Activated CD8-positive, alpha-beta memory T cell treated with anti-CD3 and anti-CD28 coated beads, Interleukin-2, amount 10 ng/mL, durations not matched to agents 7 days and 5 days (primary cell): ENCODE measurements at places on chromosomes 4 and X.
A peak's percentile ranks its signal among the peaks of the same experiment; 100 is the strongest.

DNA sequence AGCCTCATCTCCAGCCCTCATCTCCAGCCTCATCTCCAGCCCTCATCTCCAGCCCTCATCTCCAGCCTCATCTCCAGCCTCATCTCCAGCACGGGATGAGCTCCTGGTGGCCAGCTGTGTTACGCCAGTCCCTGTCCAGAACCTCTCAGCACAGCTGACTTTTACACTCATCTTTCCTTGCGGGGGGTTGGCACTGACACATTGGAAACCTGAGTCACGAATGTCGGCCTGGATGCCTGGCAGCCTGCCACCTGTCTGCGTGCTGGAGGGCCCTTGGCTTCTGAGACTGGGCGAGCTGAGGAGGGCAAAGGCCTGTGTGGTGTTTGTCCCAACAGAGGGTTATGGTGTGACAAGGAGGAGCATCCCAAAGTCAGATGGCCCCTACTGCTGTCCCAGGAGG lies 66.1 kb upstream of the HGFAC start:
- peaks cover 12% of the 10 kb centered on the region for H3K27me3 ChIP-seq
- no peak overlapping the region for H3K27ac ChIP-seq
- no peaks in the 10 kb centered on the region for H3K4me1 ChIP-seq
- H3K4me3 ChIP-seq = no peak overlapping the region
- no peaks in the 10 kb centered on the region for H3K36me3 ChIP-seq

DNA sequence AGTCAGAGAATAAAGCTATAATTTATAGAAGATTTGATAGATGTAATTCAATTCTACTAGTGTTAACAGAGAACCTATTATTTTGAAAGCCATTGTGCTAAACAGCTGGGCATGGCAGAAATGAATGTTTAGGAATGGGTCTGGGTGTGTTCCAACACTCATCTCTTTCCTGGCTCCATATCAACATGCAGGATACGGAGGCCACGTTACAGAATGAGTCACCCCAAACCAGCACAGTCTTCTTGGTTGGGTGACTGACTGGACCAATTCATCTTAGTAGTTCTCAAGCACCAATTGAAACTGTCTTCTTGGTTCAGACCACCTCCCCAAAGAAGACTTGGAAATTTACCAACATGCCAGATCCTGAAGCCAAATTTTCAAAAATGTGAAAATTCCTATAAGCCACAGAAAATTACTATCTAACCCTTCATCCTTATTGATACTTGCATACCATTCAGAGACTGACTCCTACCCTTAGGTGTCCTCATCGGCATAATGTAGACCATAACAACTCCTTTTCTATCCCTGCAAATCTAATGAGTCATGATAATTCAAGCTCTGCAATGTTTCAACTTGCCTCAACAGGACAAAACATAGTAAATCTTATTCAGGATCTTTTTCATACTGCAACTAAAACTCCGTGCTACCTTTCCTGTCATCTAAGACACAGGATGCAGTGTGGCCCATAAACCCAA lies 52.0 kb upstream of the ATOH1 start:
- H3K4me3 ChIP-seq = no peak overlapping the region
- no peak for DNase-seq
- no peak overlapping the region for H3K27ac ChIP-seq
- no peaks in the 10 kb centered on the region for H3K36me3 ChIP-seq
- H3K4me1 ChIP-seq = no peaks in the 10 kb centered on the region

DNA sequence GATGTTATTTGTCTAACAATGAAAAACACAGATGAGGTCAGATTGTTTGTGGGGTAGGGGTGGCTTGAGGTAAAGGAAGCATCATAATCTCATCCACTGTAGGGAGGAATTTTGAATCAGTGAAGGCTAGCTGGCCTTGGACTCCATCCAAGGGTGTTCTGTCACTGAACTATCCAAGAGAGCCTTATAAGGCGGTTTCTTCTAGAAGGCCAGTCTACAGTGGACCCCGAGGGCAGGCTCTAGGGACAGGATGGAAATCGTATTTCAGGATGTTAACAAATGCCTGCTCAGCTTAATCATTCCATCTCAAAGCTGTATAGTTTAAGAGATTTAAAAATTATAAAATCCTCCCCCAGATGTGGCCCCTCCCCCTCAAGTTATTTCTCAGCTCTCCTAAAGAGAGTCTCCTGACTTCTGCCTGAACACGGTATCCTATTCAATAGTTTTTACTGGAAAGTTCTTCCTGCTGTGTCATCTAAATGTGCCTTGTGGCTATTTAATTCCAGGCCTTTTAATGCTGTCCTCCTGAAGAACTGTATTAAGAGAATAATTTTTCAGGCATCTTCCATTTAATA lies 8.0 kb downstream of the IGFBP7 start:
- H3K4me3 ChIP-seq = no peak overlapping the region
- H3K36me3 ChIP-seq = no peaks in the 10 kb centered on the region
- H3K27me3 ChIP-seq = peaks cover 57% of the 10 kb centered on the region
- DNase-seq = no peak
- H3K27ac ChIP-seq = no peak overlapping the region

DNA sequence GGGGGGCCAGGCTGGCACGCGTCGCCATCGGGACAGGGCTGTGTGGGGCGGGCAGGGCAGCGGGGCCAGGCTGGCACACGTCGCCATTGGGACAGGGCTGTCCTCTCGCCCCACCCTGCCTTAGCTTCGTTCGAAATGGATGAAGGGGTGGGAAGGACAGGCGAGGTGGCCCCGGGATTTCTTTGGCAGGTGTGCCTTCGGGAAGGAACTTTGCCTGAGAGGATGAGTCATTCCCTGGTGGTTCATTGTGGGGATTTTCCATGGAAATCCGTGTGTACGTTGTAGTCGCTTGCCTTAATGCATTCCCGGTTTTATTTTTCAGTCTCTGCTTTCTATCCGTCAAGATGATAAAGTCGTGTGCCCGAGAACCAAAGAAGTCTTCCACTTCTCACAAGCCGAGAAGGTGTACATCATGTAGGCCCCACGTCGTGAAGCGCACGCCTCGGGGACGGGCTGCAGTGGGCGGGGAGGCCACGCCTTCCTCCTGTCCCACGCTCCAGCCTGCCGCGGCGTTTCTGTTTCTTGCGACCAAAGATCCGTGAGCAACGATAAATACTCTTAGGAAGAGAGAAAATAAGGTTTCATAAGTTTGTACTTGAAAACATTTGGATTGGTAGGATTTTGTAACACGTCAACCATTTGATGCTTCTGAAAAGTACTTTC lies 8.1 kb upstream of the UVSSA start:
- peaks cover 56% of the 10 kb centered on the region for H3K36me3 ChIP-seq
- peaks cover 25% of the 10 kb centered on the region for H3K4me1 ChIP-seq
- no peak overlapping the region for H3K4me3 ChIP-seq
- no peak for DNase-seq
- H3K27ac ChIP-seq = no peak overlapping the region

DNA sequence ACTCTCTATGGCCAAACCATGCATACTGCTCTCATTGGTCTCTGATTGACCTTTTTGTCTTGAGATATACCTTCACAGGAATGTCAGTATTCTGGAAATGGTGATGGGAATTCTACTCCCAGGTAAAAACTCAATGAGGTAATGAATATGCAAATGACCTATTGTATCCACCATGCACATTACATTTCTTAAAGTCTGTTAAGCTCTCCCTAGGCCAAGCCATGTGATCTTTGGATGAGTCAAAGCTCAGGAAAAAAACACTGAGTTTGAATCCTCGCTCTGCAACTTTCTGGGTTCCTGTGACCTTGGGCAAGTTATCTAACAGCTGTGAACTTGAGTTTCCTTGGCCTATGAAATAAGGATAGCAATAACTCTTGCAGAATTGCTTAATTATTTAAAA lies 175.4 kb downstream of the PPP1R2C start:
- no peaks in the 10 kb centered on the region for H3K27me3 ChIP-seq
- H3K4me3 ChIP-seq = no peak overlapping the region
- DNase-seq = no peak
- H3K36me3 ChIP-seq = no peaks in the 10 kb centered on the region
- H3K27ac ChIP-seq = no peak overlapping the region
- no peaks in the 10 kb centered on the region for H3K4me1 ChIP-seq

DNA sequence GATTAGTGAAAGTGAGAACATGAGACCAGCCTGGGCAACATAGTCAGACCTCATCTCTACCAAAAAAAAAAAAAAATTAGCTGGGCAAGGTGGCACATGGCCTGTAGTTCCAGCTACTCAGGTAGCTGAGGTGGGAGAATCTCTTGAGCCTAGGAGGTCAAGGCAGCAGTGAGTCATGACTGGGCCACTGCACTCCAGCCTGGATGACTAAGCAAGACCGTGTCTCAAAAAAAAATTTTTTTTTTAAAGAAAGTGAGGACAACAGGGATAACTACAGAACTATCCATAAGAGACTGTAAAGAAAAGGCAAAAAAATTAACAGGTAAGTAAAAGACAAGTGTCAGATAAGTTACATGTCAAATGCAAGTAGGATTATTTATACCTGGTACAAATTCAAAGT lies 13.5 kb upstream of the SPP1 start:
- no peak overlapping the region for H3K4me3 ChIP-seq
- H3K4me1 ChIP-seq = no peaks in the 10 kb centered on the region
- H3K27ac ChIP-seq = no peak overlapping the region
- no peak for DNase-seq
- H3K36me3 ChIP-seq = no peaks in the 10 kb centered on the region
- peaks cover 11% of the 10 kb centered on the region for H3K27me3 ChIP-seq

GRCh38 chr4:127875791-127876190 lies 4.9 kb upstream of the PLK4 start:
- no peak overlapping the region for H3K4me3 ChIP-seq
- peaks cover 11% of the 10 kb centered on the region for H3K36me3 ChIP-seq
- H3K27me3 ChIP-seq = no peaks in the 10 kb centered on the region
- no peak for DNase-seq

DNA sequence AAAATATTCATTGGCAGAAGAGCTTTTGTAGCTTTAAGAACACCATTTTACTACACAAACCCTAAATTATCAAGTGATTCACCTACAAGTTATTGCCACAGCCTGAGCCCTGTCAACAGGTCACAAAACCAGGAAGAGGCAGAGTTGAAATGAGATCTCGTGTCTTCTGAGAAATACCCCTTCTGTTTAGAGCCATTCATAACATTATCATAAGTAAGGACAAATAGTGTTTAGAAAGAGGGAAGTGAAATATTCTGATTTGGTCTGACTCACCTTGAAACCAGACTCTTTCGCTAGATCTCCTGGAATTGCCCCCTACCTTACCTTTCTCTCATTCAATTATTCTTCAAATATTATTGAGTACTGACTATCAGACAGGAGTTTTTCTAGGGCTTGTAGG lies 5.9 kb downstream of the ETDB start:
- H3K27me3 ChIP-seq = peaks cover 8% of the 10 kb centered on the region
- H3K27ac ChIP-seq = no peak overlapping the region
- DNase-seq = no peak

- H3K27me3 ChIP-seq = no peaks in the 10 kb centered on the region
- H3K27ac ChIP-seq = no peak overlapping the region
- peaks cover 2% of the 10 kb centered on the region for H3K36me3 ChIP-seq
- no peak for DNase-seq
- no peak overlapping the region for H3K4me3 ChIP-seq
- H3K4me1 ChIP-seq = no peaks in the 10 kb centered on the region
Measured at GRCh38 chr4:159269956-159270355, 167.1 kb downstream of the RAPGEF2 start.

DNA sequence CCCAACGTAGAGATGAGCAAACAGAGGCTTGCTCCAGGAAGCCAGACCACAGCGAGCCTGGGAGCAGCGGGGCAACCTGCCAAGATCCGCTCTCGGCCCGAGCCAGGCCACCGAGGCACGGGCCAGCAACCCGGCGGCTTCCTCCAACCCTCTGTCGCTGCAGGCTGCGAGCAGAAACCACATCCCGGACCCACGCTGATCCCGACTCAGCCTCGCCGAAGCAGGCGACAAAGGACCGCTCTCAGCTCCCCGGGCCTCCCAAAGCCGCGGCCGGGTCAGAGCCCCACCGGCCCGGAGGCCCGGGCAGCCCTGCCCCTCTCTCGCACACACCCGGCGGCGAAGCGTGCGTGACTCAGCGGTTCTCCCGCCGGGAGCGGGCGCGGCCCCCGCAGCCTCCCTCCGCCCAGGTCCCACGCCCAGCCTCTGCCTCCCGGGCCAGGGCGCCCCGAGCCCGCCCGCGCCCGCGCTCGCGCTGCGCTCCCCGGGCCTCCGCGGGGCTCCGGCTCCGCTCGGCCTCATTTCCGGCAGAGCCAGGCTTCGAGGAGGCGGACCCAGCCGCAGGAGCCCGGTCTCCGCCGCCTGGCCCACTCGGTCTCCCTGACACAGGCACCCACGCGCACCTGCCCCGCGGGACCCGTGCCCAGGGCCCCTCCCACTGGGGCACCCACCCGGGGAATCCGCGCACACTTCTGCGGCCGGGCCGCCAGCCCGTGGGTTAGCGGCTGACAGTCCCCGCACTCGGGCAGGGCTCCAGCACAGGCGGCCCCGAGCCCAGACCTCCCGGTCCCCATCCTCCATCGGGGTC lies 1.7 kb downstream of the PPP2R2C start:
- H3K36me3 ChIP-seq = no peaks in the 10 kb centered on the region
- no peak for DNase-seq
- peaks cover 50% of the 10 kb centered on the region for H3K27me3 ChIP-seq

DNA sequence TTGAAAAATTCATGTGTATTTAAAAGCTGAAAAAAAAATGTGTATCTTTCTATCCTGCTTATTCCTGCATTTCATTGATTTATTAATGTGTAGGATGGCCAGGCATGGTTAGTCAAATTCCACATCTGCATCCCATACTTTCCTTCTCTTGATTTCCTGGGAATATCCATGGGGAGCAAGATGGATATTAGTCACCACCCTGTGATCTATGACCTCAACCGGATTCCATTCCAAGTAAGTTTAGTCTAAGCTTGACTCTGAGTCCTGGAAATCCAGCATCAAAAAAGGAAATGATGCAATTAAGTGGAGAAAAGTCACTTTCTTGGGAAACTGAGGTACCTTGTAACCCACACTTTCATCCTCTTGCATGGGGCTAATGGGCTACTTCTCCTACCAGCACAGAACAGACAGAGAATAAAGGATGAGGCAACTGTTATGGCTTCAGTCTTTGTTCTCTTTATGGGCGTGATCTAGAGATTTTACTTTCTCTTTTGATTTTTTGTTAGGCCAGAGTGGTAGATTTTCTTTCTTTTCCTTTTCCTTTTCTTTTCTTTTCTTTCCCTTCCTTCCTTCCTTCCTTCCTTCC lies 17.1 kb upstream of the BEX4 start:
- H3K27ac ChIP-seq = peak overlapping the region; percentile 36
- no peaks in the 10 kb centered on the region for H3K27me3 ChIP-seq
- no peaks in the 10 kb centered on the region for H3K36me3 ChIP-seq
- H3K4me3 ChIP-seq = no peak overlapping the region

GRCh38 chr4:184460499-184461285 lies 13.7 kb downstream of the IRF2 start:
- H3K27ac ChIP-seq = no peak overlapping the region
- no peaks in the 10 kb centered on the region for H3K27me3 ChIP-seq
- peaks cover 43% of the 10 kb centered on the region for H3K36me3 ChIP-seq
- H3K4me1 ChIP-seq = peaks cover 60% of the 10 kb centered on the region

DNA sequence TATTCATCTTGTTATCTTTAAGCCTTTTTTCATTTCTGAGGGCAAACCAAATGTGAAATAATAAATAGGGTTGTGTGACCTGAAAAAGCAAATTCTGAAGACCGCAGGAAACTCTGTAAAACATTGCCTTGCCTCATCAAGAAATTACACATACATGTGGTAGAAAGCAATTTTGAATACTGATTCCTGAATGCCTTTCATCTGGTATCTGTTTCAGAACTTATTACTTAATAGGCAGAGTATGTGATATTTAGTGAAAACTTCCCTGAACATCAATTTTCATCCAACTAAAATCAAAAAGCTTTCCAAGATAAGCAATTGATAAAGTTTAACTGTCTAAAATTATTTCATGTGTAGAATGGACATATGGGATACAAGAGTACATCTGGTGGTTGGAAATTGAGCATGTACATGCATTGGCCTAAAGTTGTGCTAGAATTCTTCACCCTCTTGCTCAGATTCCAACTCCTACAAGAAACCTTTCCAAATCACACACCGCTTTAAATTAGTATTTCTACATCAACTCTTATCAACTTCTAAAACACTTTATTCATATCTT lies 606.0 kb upstream of the LCORL start:
- H3K27ac ChIP-seq = no peak overlapping the region
- H3K36me3 ChIP-seq = no peaks in the 10 kb centered on the region
- no peak overlapping the region for H3K4me3 ChIP-seq
- H3K27me3 ChIP-seq = no peaks in the 10 kb centered on the region
